ENCODE measurements at places on chromosomes 6 and 20.

DNA sequence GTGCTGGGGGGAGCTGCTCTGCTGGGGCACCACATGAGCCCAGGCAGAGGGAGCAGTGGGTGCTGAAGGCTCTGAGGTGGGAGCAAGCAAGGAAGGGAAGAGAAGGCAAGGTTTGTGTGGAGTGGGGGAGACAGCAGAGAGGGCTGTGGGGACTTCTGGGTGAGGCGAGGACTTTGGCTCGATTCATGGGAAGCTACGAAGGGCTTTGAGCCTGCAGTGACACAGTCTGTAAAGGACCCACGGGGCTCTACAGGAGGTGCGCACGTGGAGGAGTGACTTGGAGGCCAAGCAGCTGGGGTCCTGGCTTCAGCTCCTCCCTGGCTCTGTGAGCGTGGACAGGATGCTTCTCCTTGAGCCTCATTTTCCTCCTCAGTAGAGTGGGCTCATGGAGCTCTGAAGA is 29.1 kb upstream of the CSNK2A1 start:
- no peak for DNase-seq

- DNase-seq: no peak
Measured at GRCh38 chr20:11650566-11650965, 267.1 kb upstream of the BTBD3 start.

- DNase-seq: no peak
Measured at GRCh38 chr6:91852252-91852651, 1265.4 kb upstream of the MAP3K7 start.

DNA sequence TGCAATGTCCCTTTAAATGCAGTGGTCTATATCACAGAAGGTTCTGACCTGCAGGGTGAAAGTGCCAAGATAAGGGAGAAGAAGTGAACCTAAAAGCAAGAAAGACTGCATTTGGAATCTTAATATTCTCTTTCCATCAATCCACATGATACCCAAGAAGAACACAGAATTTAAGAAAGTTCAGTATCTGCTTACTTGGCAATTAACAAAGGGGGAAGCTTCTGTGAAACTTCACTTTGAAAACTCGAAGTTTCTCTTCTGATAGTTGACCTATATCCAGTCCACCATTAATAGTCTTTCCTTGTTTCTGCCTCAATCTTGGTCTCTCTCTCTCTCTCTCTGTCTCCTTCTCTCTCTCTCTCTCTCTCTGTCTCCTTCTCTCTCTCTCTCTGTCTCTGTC is 592.0 kb downstream of the UTRN start:
- DNase-seq: no peak

DNA sequence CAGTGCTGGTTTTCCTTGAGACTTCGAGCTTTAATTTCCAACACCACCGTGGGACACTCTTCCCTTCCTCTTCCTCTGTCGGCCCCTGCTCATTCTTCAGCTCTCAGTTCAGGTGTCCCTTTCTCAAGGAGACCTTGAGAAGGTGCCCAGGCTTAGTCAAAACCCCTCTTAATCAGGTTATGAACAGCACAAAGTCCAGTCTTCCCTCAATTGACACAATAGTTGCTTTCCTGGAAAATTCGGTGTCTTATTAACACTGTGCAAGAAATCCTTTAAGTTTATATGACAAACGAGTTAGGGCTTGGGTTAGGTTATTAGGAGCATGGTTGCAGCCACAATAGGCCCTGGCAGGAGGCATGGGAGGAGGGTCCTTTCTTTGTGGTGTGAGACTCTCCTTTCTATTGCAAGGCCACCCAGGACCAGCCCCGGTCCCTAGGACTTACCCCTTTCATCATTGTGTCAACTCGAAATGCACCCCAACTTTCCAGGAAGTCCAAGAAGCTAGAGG is 1.5 kb upstream of the NSFL1C start:
- peak; percentile 3 for DNase-seq

DNA sequence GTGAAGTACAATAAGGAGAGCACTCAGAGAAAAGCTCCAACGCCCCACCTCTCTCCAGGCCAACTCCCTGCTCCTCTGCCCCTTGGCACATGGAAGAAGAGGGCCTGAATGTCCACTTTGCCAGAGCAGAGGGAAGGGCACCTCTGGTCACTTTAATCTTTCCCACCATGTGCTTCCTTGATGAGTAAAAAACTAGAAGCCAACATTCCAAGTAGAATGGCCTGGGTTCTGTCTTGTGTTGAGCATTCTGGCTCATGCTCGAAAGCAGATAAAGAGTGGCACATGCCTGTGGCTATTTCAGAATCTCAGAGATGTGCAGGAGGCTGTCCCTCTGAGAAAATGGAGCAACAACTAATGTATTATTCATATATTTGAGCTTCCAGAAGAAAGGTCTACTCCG is 177.4 kb upstream of the PLN start:
- no peak for DNase-seq

- DNase-seq: no peak
Measured at GRCh38 chr6:110360676-110361075, 2.5 kb upstream of the METTL24 start.

- no peak for DNase-seq
Measured at GRCh38 chr20:43789593-43789992, 62.8 kb upstream of the GTSF1L start.

- DNase-seq: no peak
Measured at GRCh38 chr6:44527181-44527580, 139.7 kb downstream of the CDC5L start.

DNA sequence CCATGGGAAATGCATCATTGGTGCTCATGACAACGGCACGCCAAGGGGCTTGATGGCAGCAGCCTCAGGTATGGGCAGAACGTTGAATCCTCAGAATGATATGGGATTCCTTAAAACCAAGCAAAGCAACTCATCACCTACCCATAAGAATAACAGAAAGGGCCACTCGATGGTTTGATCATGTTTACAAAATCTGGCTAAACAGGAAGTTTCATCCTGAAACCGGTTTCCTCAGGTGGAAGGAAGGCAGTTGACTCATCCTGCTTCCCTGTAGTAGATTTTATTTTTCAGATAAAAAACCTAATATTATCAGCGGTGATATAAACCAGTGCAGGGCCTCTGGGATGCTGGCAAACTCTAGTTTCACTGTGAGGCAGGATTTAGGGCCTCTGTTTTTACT is 136.9 kb upstream of the AGPAT4 start:
- DNase-seq: no peak

- DNase-seq: no peak
Measured at GRCh38 chr6:64644024-64644423, 1008.4 kb downstream of the PHF3 start.

Measured in D341Med (cell line).